NCI-H187 (cell line): ENCODE measurements at places on chromosomes 3 and 15.

GRCh38 chr3:110526777-110527727, 544.6 kb upstream of the NECTIN3 start:
- DNase-seq, result no peak

GRCh38 chr3:120028271-120029047, 65.8 kb downstream of the GSK3B start:
- no peak for DNase-seq

DNA sequence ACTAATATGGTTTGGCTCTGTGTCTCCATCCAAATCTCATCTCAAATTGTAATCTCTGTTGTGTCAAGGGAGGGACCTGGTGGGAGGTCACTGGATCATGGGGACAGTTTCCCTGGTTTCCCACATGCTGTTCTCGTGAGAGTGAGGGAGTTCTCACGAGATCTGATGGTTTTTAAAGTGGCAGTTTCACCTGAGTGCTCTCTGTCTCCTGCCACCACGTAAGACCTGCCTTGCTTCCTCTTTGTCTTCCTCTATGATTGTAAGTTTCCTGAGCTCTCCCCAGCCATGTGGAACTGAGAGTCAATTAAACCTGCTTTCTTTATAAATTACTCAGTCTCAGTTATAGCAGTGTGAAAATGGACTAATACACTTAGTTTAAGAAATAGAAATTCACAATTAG, 228.9 kb downstream of the CD47 start:
- no peak for DNase-seq

- DNase-seq, result no peak
Observed at GRCh38 chr3:138781012-138781470, 53.7 kb downstream of the PIK3CB start.

DNA sequence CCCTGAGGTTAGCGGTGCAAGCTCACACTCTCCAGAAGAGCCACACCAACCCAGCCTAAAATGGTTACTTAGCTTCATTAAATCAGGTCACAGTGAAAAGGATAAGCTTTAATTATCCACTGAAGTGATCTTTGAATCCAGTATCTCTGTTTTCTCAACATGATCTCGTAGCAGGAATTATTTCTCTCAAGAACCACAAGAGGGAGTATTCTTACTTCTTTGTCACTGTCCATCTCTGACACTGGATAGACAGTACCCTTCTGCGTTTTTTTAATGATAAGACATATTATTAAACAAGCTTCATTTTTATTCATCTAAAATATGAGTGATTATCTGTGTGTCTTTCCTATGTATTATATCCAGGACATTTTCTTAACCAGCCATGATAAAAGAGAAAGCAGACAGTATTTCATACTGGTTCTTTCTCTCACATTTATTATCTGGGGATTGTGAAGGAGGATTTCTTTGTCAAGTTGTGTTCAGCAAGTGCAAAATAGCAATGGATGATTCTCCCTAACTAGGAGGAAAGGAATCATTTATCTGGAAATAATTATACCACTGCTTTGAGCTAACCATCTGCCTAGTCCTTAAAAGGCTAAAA, 105.4 kb upstream of the CCDC54 start:
- DNase-seq, result no peak

DNA sequence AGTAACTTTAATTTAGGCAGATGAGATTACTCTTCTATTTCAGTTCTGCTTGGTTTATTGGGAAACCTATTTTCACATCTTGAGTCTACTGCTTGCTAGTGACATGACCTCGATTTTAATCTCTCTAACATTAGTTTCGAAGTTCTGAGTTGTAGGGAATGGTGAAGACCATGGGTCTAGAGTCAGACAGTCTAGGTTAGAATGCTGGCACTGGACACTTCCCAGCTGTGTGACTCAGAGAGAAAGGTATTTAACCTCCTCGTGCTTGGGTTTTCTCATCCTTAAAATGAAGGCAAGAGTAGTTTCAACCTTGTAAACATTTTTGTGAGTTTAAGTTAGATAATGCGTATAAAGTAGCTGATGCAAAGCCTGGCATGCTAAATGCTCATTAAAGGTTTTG, 422.1 kb downstream of the GRM7 start:
- DNase-seq, result no peak

DNA sequence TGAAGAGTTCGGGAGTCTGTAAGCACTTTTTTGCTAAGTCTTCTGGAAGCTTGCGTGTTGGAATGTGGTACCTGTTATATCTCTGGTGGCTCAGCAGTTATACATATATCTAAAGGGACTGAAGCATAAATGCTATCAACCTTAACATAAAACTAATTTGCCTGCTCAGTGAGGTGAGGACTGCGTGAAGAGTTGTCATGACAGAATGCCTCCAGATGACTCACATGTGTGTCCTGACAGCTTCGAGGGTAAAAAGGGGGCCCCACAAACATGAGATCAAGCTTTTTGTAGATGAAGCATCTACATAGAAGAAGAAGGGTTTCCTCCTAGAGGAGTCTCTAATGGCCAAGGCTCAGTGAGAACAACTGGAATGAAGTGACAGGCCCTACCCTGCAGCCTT, 88.8 kb upstream of the C3orf80 start:
- no peak for DNase-seq

GRCh38 chr3:119642746-119643473, 17.5 kb downstream of the POPDC2 start:
- DNase-seq, result no peak

DNA sequence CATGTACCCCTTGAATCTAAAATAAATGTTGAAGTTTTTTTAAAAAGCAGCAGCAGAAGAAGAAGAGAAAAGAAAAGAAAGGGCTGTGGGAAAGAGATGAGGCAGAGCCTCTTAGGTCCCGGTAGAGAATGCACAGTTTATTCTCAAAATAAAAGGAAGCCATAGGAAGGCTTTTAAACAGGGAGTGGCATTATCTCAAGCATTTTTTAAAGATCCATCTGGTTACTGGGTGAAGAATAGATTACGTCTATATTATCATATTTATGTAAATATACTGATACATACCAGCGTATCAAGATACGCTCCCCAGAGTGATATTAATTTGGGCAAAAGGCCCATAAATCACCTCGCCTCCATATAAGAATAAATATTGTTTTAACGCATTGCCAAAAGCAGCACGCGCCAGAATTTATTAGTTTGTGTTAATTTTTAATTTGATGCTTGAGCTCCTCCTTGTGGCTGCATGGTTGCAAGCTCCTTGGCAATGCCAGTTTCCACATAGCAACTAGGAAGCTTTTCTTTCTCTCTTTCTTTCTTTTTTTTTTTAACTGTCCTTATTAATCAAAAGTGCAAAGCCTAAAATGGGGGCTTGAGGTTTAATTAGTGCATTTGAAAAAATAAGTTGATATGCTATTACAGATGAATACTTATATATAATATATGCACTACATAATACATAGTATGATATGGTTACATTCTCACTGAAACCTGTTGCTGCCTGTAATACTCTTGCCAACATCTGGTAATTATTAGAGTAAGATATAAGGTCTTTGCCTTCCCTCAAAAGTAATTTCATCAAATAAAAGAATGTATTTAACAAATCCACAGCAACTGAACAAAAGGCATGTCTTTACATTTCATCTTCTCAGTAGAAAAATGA, 242.8 kb upstream of the UBE2E2 start:
- DNase-seq, result no peak

- no peak for DNase-seq
Observed at GRCh38 chr15:82789491-82789890, 16.4 kb downstream of the FSD2 start.

DNA sequence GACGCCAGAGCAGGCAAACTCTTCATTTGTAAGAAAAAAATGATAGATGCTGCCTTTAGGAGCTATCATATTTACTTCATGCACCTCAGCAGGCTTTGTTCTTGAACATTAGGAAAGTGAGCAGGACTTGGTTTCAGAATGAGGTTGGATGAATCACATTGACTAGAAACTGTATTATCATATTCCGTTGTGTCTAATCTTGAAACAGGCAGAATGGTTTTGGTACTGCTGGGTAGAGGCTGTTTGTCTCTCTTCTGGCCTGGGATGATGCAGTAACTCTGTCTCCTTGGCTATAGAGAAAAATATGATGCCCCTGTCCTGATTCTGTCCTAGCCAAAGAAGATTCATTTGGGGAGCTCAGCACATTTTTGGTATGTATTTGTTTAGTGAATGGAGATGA, 344.2 kb upstream of the GRM7 start:
- DNase-seq, result no peak

DNA sequence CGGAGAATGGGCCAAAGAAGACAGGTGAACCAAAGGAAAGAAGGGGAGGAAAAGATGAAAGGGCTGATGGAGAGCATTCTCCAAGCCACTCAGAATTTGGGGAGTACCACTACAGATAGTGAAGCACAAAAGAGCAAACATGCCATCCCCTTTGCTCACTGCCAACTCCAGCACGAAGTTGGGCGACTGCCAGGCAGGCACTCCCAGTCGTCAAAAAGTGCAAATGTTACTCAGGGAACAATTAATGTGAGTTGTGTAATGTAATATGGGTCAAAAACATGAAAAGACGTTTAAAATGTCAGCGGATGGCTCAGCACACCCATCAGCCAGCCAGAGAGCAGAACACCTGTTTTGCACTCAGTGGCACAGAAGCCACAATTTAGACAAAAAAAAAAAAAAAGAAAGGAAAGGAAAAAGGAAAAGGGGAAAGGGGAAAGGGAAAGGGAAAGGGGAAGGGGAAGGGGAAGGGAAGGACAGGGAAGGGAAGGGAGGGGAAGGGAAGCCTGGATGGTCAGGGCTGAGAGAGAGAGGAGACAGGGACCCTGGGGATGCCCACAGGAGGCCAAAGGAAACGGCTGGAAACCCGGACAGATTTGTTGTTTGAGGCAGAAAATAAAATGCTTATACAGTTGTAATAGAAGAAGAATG, 82.7 kb downstream of the COL8A1 start:
- no peak for DNase-seq

DNA sequence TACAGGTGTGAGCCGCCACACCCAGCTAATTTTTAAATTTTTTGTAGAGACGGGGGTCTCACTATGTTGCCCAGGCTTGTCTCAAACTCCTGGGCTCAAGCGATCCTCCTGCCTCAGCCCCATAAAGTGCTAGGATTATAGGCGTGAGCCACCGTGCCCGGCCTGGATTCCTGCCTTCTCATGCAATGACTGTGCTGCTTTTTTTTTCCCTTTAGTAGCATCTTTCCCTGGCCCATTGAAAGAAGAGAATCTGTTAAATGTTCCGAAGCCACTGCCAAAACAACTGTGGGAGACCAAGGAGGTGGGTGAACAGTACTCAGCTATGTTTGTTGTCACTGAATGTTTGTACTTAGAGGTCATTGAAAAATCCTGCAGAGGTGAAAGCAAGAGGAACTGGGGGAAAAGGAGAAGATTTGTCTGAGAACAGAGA, 88.0 kb downstream of the CRTC3 start:
- DNase-seq, result no peak

GRCh38 chr3:133479895-133480669, 80.2 kb downstream of the BFSP2 start:
- DNase-seq, result no peak

- no peak for DNase-seq
Observed at GRCh38 chr3:98971169-98971681, 69.7 kb upstream of the DCBLD2 start.

GRCh38 chr15:35168464-35168863, 83.4 kb upstream of the NANOGP8 start:
- no peak for DNase-seq

GRCh38 chr3:52440671-52441070, 4.2 kb downstream of the SEMA3G start:
- no peak for DNase-seq

- DNase-seq, result no peak
Observed at GRCh38 chr15:78461171-78461888, 23.3 kb downstream of the IREB2 start.

DNA sequence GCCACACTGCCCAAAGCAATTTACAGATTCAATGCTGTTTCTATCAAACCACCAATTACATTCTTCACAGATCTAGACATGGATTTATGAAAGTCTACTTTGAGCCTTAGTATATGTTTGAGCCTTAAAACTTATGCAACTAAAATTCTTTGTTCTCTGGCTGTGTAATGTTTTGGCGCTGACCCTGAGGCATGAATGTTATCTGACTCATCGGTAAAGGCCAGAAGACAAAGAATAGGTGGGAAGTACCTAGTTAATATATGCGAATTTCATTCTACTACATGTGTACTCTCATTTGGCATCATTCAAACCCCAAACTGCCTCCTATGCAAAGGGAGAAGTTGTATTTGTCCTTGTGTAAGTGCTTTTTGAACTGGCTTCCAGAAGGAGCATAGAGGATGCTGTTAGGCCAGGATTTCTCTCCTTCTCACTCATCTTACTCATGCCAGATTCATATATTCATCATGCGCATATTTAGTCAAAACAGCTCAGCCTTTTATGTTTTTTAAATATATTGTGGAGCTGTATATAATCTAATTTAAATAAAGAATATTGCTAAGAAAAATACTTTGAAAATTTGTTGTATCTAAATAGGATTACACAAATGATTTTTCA, 204.2 kb downstream of the NFKBIZ start:
- no peak for DNase-seq

- DNase-seq, result no peak
Observed at GRCh38 chr3:129560269-129560787, 17.4 kb downstream of the H1-8 start.

DNA sequence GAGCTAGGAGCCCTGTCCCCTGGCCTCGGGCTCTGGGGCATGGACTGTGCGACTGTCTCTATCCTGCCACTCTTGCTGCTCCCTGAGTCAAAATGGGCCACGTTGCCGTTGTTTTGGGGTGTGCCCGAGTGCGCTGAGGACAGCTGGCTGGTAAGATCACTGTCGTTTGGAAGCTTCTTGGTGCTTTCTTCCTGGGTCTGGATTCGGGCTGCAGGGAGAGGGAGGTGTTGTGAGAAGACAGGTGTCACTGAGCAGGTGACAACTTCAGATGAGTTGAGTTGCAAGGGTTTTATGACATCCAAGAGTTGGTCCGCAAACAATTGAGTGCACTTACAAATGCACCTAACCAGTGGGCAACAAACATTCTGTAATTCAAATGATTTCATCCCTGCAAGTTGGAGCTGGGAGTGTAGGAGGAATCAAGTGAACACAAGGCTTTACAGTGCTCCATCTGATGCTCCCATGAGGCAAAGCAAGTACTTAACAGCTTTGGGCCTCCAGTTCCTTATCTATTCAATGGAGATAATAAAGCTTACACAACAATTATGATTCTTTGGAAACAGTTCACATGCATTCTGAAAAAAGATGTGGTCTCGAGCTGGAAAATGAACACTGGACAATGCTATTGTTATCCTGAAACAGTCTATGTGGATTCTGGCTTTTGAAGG, 11.0 kb upstream of the STARD5 start:
- peak; percentile 48 for DNase-seq

GRCh38 chr3:37291275-37291700, 116.9 kb upstream of the LRRFIP2 start:
- no peak for DNase-seq

- DNase-seq, result no peak
Observed at GRCh38 chr3:129295286-129295685, 16.6 kb downstream of the HMCES start.

DNA sequence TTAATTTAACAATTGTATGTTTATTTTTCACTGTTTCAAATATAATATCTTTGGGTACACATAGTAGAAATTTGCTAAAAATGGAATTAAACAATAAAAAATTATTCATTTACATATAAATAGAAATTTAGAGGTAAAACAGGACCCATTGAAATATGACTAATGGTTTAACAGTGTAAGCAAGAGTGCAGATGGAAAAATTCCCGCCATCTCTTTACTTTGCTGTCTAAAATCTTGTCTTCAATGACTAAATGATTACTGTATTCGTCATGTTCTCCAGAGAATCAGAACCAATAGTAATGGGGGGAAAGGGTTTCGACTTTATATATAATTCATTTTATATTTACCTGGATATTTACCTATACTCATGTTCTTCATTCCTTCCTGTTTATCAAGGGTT, 163.1 kb downstream of the IL1RAP start:
- no peak for DNase-seq

- DNase-seq, result no peak
Observed at GRCh38 chr3:156579427-156579851, 24.5 kb upstream of the SSR3 start.
